ENCODE measurements at places on chromosomes 16 and 17.

- no peak for DNase-seq
Observed at GRCh38 chr16:5321930-5322329, 224.3 kb upstream of the EEF2KMT start.

- DNase-seq = no peak
Observed at GRCh38 chr17:35586569-35587073, 501 bp upstream of the AP2B1 start.

DNA sequence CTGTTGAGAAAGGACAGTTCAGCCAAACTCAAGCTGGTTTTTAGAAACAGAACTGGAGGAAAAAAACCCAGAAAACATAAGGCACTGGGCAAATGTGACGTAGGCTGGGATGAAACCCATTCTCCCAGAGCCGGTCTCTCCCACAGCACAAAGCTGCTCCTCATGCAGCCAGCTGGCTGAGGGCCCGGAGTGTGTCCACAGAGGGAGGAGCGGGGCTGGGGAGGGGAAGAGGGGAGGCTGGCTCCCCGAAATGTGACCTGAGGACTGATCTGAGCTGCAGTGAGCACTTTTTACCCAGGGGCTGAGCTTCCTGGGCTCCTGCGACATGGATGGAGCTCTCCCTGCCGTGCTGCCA, 20.8 kb downstream of the FOXF1 start:
- no peak for DNase-seq

DNA sequence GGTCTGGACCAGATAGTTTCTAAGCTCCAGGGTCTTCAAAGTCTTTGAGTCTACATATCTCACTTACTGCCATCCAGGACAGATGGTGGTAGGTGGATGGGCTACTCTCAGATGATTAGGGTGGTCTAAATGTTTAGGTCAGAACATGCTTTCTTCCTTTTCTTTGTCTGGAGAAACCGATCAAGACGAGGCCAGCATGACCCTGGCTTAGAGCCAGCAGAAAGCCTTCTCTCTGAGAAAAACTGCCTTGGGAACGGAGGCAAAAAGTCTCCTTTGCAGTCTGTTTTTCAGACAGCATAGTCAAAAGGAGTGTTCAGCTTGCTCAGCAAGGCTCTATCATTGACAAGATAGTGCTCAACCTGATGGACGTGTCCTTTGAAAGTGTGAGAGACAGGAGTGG, 48.8 kb downstream of the SPACA3 start:
- DNase-seq = no peak

GRCh38 chr17:65228287-65228686, 91.1 kb downstream of the RGS9 start:
- no peak for DNase-seq

- DNase-seq = peak; percentile 27
Observed at GRCh38 chr16:10878644-10879501, 1.9 kb downstream of the CIITA start.

- peak; percentile 9 for DNase-seq
Observed at GRCh38 chr17:10018461-10018891, 113.4 kb upstream of the RCVRN start.

- no peak for DNase-seq
Observed at GRCh38 chr17:49549311-49549605, 26.4 kb upstream of the NXPH3 start.

DNA sequence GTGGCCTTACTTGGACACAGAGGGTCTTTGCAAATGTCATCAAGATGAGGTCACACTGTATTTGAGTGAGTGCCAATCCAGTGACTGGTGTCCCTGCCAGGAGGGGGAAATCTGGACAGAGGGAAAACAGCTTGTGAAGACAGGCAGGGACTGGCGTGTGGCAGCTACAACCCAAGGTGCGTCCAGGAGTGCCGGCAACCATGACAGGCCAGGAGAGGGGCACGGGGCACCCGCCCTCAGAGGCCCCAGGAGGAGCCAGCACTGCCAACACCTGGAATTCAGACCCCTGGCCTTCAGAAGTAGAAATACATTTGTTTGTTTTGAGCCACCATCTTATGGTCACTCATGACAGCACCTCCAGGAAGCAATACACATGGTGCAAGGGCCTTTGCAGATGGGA, 225.7 kb downstream of the CPPED1 start:
- no peak for DNase-seq

DNA sequence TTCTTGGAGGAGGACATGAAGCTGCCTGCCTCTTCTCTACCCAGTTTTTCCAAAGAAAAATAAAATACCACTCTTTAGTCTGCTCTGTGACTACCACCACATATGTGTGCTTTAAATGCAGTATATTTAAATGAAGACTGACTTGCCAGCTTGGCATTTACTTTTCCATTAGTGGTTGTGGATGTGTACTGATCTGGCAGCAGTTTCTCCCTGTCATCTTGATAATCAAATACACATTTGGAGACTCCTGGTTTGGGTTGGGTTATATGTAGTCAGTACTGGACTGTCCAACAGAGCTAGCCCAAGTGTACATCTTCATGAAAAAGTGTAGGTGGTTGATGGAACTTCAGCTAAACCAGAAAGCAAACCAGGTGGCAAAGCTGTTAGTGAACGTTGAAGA, 19.9 kb downstream of the COX10 start:
- DNase-seq = no peak

- no peak for DNase-seq
Observed at GRCh38 chr16:77677129-77677528, 45.2 kb upstream of the NUDT7 start.

DNA sequence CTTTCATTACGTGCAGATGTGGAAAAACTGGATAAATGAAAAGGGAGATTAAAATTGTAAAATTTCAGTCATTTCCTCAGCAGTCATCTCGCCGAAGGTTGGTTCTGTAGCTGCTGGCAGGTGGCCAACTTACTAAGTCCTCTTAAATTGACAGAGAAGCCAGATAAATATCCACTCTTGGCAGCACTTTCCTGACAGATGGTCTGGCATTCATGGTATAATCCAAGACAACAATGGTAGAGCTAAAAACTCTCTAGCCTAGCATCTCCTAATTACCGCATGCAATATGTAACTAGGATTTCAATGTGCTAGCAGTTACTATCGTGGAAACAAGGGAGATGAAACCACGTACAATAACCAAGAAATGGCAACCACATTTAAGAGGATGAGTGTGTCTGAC, 306.3 kb downstream of the CNTNAP4 start:
- no peak for DNase-seq

- no peak for DNase-seq
Observed at GRCh38 chr17:50523208-50523607, 9.3 kb upstream of the EPN3 start.

DNA sequence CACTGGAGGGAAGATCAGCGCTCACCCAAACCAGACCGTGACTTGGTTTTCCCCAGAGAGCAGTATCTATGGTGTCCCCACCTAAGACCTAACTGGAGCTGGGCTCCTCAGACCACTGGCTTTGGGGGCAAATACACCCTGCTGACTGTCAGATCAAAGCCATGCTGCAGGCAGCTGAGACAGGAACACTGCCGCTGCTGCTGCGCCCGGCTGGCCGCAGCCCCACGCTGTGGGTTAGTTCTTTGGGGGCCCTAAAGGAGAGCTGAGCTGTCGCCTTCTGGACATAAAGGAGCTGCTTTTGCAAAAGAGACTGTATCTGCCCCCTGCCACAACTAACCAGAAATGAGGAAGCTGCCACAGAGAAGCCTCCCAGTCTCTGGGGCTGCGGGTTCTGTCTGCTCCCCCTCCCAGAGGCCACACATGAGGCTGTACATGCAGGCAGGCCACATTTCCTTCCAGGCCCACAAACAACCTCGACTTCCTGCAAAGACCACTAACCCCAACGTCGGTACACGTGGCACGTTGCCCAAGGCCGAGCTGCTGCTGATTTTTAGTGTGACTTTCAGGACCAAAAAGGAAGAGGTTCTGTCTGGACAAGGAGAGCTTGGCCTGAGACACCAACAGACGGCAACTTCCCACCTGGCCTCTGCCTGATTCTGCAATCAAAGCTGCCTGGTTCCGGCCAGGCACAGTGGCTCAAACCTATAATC, 18.2 kb upstream of the ABR start:
- peak; percentile 68 for DNase-seq

DNA sequence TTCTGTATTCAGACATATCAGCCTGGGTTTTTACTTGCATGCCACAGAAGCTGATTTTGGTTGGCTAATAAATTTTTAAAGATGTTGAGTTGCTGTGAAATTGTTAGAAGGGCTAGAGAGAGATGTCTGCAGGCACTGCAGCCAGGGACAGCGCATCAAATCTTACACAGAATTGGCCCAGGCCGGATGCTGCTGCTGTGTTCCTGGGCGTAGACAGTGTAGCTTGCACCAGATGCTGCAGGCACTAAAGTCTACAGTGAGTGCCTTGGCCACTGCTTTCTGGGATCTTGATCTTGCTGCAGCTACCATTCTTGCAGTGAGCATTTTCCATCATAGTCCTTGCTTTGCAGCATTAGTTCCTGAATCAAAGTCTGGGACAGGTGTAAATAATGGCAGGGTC, 169.9 kb downstream of the SPECC1 start:
- DNase-seq = no peak

GRCh38 chr16:610513-611381, 20.0 kb upstream of the WFIKKN1 start:
- peak; percentile 40 for DNase-seq

DNA sequence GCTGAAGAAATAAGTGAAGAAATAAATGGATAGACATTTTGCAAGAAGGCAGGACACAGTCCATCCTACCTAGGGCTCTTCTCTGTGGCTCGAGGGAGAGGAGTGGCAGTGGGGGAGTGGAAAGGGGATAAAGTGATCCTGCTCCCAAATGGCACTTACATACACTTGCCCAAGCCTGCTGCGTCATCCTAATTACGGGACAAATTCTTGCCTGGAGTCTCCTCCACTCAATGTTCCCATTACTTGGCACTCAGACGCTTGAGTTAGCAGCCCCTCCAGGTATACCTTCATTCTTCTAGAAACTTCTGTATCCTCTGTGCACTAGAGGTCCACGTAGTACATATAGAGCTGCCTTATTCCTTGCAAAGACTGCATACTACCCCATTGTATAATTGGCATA, 15.7 kb upstream of the MAP3K14 start:
- no peak for DNase-seq

- no peak for DNase-seq
Observed at GRCh38 chr17:29379084-29379991, 10.8 kb upstream of the TAOK1 start.

- DNase-seq = peak; percentile 55
Observed at GRCh38 chr16:55842369-55843104, 9.6 kb upstream of the CES1 start.

DNA sequence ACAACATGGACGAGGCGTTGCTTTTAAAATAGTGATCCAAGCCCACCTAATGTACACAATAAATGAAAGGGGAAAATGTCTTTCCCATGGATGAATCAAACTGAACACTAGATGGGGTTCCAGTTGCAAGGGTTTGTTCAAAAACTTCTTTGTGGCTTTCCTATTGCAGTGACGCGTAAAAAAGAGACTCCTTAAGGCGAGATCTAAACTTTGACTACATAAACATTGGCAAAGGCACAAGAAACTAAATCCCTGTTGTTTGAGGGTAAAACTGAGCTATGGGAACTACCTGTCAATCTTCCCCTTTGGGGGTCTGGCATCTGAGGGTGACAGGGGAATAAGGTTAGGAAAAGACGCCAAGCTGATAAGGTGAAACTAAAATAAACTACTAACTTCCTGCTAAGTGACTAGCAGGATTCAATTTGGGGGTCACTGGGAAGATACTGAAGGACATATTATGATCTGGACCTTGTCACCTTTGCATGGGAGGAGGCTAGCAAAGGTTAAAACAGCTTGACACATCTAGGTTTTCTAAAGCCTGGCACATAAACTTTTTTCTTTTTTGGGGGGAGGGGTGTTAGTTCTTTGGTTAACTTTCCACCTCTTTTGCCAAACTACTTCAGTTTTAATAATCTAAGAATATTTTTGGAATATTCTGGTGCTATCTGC, 4.7 kb downstream of the SALL1 start:
- DNase-seq = no peak

GRCh38 chr17:48992444-48992843, 4.7 kb upstream of the IGF2BP1 start:
- DNase-seq = no peak

GRCh38 chr17:9350080-9350479, 225.5 kb downstream of the STX8 start:
- no peak for DNase-seq

- no peak for DNase-seq
Observed at GRCh38 chr17:75736173-75736835, 15.0 kb downstream of the ITGB4 start.
